ENCODE measurements at places on chromosomes 16 and 17.

DNA sequence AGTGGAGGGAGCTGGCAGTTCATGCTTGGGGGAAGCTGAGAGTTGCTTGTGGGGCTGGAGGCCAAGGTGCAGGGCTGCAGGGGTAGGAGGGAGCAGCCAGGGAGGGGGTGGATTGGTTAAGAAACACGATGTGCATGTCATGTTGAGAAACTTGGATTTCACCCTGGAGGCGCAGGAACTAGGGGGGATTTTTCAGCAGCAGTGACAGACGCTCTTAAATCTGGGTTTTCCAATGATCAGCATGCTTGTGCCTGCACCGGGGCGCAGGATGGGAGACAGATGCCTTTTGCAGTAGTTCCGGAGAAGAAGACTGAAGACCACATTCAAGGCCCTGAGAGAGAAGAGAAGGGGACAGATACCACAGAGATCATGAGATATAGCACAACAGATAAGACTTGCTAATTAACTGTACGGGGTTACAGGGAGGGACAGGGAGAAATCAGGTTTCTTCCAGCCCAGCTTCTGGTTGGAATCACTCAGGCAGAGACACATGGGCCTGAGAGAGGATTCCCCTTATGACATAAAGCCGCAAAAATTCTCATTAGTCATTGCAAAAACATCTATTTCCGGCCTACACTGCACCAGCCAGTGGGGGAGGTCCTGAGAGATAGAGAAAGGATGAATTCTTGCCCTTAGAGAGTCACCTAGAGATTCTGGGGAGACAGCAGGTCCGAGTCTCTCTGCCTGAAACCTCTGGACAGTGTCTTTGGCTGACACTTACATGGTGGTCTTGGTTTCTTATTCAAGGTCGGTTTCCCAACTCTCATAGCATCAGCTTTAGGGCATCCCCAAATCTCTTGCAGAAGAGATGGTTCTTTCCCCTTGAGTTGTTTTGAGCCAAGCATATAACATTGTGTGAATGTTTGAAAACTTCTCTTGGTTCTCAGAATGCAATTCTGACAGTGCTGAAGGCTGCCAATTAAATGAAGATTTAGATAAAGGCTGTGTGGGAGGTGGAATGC lies 27.1 kb downstream of the CDH13 start:
- DNase-seq: peak; percentile 82

DNA sequence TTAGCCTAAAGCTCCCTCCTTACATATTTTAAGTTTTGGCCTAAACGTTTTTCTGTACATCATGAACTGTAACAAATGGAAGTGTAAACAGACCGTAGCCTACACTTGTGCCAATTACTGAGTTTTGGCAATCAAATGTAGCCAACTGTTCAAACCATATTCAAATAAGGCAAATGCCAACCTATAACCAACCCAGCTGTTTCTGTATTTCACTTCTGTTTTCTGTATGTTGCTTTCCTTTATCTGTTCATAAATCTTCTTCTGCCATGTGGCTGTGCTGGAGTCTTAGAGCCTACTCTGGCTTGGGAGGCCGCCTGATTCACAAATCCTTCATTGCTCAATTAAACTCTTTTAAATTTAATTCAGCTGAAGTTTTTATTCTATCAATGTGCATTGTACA lies 6.9 kb upstream of the C16orf78 start:
- DNase-seq: no peak

DNA sequence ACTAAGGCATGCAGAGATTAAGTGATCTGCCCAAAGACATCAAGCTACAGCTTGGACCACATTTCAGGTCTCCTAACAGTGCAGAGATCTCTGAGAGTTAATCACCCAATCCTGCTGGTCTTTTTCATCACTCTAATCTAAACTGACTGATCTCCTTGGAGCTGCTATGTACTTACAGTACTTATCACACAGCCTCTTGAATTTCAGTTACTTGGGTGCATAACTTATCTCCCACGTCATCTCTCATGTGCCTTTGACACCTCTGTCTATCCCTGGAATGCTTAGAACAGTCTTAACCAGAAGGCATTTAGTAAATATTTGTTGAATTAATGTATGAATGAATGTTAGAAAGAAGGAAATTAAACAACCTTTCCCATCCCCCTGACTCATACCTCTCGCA lies 139.0 kb downstream of the SNX11 start:
- peak; percentile 63 for DNase-seq

- DNase-seq: no peak
These were observed 43.2 kb downstream of the RNF213 start for GRCh38 chr17:80303824-80304223.

- DNase-seq: peak; percentile 79
These were observed 3.4 kb downstream of the STH start for GRCh38 chr17:46002311-46002972.

DNA sequence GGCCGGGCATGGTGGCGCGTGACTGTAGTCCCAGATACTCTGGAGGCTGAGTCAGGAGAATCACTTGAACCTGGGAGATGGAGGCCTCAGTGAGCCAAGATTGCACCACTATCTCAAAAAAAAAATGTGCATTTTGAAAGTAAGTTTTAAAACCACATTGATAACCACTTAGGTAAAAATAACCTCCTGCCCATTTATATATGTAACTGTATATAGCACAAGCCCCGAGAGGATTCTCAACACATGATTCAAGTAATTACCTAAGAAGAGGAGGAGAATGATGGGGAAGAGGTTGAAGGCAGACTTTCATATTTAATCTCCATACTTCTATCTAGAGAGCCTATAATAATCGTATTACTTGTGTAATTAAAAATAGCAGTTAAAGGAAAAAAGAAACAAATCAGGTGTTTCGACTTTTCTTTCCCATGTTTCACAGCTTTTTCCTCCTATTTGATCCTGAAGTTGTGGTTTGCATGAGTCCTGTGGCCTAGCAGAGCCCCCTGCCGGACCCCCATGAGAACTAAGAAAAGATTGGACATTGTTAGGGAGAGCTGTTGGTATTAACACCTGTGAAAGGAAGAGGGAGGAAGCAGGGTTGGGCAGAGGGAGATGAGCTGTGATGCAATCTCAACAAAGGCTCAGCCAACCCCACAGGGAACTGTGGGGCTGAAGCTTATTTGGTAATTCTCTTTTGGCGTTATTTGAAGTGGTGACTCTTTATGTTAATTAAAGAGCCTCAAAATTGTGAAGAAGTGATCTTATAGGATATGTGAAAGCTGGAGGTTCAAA lies 22.1 kb downstream of the PMFBP1 start:
- no peak for DNase-seq

- peak; percentile 83 for DNase-seq
These were observed 29.9 kb downstream of the DYNLL2 start for GRCh38 chr17:58112970-58113631.

DNA sequence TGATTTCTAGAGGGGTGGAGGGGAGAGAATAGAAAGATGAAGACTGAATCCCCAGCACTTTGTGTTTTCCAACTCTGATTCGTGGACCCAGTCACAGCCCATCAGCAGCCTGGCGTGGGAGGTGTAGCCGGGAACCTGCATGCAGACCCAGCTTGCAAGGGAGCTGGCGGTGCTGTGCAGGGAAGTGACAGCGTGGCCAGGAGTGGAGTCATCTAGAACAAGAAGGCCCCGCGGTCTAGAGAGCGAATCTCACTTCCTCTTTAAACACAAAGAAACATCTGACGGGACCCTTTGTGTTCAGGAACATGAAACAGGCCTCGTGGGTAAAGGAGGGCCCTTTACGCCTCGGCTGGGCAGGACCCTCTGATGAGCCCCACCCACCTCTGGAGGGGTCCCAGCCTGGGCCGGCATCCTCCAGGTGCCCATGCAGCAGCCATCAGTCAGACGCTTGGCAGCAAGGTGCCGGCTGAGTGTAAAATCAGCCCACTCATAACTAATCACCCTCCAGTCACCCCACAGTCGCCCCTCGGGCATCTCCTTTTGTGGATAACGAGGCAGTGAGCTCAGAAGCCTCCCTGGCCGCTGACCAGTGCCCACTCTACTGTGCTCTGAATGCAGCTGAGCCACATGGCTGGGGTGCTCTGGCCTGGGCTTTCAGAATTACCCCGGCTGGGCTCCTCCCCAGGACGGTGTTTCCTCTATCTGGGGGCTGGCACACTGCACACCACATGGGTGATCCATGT lies 4.4 kb downstream of the SNAI3 start:
- DNase-seq: peak; percentile 41

- no peak for DNase-seq
These were observed 409.6 kb downstream of the GRIN2A start for GRCh38 chr16:9772526-9773225.

GRCh38 chr16:57475711-57476339 lies 10.5 kb downstream of the DOK4 start:
- DNase-seq: no peak

- peak; percentile 73 for DNase-seq
These were observed 1.7 kb upstream of the ZNF423 start for GRCh38 chr16:49857423-49858181.

DNA sequence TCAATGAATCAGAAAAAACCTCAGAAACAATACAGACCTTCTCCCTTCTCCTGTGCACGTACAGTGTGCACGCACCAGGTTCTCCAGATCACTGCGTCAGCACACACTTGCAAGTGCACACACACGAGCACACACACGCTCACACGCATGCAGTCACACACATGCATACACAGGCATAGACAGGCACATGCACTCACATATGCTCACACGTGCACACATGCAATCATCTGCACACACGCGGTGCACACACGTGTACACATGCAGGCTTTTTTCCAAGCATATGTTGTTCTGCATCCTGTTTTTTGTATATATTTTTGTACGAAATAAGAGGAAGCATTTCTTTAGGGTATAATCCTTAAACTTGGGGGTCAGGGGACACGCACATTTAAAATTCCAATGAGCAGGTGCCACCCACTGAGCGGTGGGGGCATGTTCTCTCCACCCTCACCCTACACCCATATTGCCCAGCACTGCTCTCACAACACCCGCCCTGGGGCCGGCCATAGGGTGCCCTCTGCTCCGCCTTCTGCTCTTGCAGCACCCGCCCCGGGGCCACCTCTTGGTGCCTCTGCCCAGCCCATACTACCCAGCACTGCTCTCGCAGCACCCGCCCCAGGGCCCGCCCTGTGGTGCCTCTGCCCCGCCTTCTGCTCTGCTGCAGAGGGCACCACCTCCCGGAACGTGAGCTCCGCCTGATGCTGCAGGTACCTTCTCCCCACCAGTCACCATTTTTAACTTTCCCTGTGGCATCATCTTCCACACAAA lies 20.9 kb downstream of the KLHDC4 start:
- no peak for DNase-seq
